Stimulated activated CD8-positive, alpha-beta memory T cell treated with anti-CD3 and anti-CD28 coated beads, Interleukin-7, amount 100 ng/mL, for 1 hour (primary cell): ENCODE measurements at places on chromosomes 11 and 22.

- no peak for DNase-seq
These were observed 28.4 kb upstream of the SYT7 start for GRCh38 chr11:61609000-61609979.

GRCh38 chr11:26847459-26847858, 125.6 kb upstream of the SLC5A12 start:
- DNase-seq, result no peak

- DNase-seq, result no peak
These were observed 34.8 kb upstream of the DDI1 start for GRCh38 chr11:104001561-104002056.

GRCh38 chr11:61028135-61028729, 56.8 kb downstream of the CD6 start:
- DNase-seq, result no peak

GRCh38 chr11:96338910-96339705, 3.9 kb downstream of the MAML2 start:
- DNase-seq, result no peak

DNA sequence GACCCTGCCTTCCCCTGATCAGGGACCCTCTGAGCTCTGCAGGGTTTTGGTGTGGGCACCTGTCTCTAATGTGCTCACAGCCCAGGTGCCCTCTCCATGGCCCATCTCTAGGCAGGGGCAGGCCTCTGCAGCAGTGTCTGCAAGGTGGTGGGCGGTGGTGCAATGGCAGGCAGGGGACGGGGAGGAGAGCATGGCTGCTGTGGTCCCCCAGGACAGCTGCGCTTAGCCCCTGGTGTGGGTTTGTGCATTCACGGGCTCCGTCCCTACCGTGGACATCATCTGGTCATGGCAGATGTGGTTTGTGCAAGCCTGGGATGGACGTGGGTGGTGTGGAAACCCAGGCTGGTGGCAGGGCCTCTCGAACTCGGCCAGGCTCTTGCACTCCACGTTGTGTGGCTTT, 443.1 kb downstream of the TBC1D22A start:
- no peak for DNase-seq

- DNase-seq, result no peak
These were observed 7.4 kb upstream of the BLID start for GRCh38 chr11:122123263-122123929.

DNA sequence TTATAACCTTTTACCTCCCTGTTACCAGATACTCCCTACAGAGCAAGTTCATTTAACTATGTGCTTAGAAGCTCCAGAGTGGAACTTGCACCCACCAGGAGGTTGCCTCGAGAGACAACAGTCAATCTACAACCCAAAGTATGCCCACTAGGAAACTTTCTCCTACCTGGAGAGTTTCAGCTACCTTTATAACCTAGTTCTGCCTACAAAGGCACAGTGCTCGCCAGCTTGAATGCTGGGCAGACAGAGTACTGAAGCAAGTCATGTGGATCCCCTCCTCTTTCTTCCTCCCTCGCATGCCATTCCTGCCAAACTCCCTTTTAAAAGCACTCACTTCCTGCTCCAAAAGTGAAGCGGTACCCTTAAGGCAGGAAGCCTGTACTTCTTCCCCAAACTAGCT, 258.9 kb downstream of the SWAP70 start:
- no peak for DNase-seq

GRCh38 chr11:26896719-26897118, 97.2 kb upstream of the FIBIN start:
- DNase-seq, result no peak

GRCh38 chr11:111785886-111786412, 19.8 kb upstream of the PPP2R1B start:
- no peak for DNase-seq

DNA sequence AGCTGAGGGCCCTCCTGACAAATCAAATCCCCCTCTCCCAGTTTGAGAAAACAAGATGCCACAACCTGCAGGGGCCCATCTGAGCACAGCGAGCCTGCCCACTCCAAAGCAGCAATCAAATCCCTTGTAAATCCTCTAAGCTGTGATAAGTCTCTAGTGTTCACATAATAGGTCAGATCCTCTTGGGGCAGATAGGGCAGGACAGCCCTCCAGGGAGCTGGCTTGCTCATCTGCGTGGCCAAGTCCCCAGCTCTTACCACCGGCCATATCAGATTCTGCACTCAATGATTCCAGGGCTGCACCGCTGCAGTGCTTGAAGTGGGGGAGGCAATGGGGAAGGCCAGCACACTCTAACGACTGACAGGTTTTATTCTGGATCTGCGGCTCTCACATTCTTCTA, 29.6 kb upstream of the FLI1 start:
- no peak for DNase-seq
